ENCODE measurements at places on chromosomes 4 and X.

GRCh38 chr4:118950224-118950623, 61.6 kb downstream of the SYNPO2 start:
- H3K27ac ChIP-seq: no peak overlapping the region

DNA sequence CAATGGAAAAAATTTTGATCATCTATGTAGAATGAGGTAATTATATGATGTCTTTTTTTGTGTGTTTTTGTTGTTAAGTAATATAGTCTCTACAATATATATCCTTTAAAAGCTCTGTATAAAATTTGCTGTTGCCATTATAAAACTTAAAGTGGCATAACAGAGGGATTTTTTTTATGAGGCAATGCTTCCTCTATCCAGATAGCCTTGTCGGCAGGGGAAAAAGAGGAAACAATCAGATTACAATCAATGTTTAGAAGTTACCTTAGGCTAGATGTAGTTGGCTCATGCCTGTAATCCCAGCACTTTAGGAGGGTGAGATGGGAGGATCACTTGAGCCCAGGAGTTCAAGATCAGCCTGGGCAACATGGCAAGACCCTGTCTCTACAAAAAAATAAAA, 86.8 kb downstream of the DIAPH2 start:
- no peak for DNase-seq
- no peak overlapping the region for H3K4me3 ChIP-seq
- no peaks in the 10 kb centered on the region for H3K36me3 ChIP-seq
- H3K27me3 ChIP-seq: no peaks in the 10 kb centered on the region
- no peaks in the 10 kb centered on the region for H3K4me1 ChIP-seq

DNA sequence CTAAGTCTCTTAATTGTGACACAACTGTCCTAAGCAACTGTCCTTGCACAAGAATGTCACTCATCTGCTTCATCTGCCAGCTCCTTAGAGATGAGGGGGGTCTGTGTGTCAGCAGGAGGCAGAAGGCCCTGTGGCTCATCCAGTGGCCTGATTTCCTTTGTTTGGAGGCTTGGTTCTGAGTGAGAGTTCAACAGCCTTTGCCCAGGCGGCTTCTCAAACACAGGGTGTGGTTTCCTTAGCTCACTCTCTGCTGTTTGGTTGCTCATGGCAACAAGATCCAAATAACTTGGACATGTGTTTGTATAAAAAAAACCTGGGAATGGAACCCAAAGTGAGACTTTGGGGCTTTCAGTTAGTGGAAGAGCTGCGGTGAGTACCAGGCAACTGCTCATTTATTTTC, 46.6 kb downstream of the MAP7D3 start:
- H3K27me3 ChIP-seq: no peaks in the 10 kb centered on the region
- no peak overlapping the region for H3K4me3 ChIP-seq
- DNase-seq: no peak
- peaks cover 4% of the 10 kb centered on the region for H3K4me1 ChIP-seq
- H3K27ac ChIP-seq: no peak overlapping the region
- peaks cover 3% of the 10 kb centered on the region for H3K36me3 ChIP-seq

- H3K4me3 ChIP-seq: no peak overlapping the region
- no peaks in the 10 kb centered on the region for H3K36me3 ChIP-seq
- H3K4me1 ChIP-seq: no peaks in the 10 kb centered on the region
- DNase-seq: no peak
- no peak overlapping the region for H3K27ac ChIP-seq
Observed at GRCh38 chr4:7638984-7639789, 204.5 kb upstream of the PSAPL1 start.

DNA sequence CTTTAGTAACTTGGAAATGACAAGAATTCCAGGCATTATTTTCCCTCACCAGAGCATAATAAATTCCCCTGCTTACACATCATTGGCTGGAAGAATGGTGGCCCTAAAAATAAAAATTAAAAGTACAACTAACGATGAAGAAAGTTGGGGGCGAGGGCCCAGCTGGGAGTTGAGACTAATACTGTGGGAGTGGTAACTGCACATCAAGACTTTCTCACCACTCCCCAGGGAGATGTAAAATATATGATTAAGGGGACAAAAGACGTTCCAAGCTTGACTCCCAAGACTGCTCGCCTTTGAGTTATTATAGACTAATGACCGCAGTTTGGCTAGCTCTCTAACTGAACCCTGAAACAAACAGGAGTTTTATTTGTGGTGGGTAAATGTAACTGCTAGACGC, 30.0 kb downstream of the SMIM31 start:
- no peaks in the 10 kb centered on the region for H3K27me3 ChIP-seq
- H3K27ac ChIP-seq: no peak overlapping the region
- DNase-seq: no peak
- no peak overlapping the region for H3K4me3 ChIP-seq
- H3K4me1 ChIP-seq: no peaks in the 10 kb centered on the region
- H3K36me3 ChIP-seq: no peaks in the 10 kb centered on the region

- no peaks in the 10 kb centered on the region for H3K27me3 ChIP-seq
- H3K36me3 ChIP-seq: no peaks in the 10 kb centered on the region
- peaks cover 11% of the 10 kb centered on the region for H3K4me1 ChIP-seq
- H3K27ac ChIP-seq: peak overlapping the region; percentile 79
Observed at GRCh38 chr4:159103384-159103990, 608 bp downstream of the RAPGEF2 start.

DNA sequence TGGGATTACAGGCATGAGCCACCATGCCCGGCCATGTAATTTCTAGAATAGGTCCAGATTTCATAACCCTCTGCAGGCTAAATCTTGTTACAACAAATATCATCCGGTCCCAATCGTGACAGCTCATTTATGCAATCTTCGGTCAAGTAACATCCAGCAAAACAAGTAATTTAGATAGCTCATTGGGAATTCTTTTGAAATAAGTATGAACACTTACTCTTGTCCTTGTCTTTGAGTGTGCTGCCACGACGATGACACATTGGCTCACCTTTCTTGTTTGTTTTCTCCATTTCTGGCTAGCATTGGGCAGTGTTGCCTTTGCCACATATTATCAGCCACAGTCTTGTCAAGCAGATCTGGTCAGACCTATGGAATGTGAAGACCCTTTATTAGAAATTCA, 92.0 kb downstream of the PHEX start:
- no peak for DNase-seq
- peaks cover 14% of the 10 kb centered on the region for H3K4me1 ChIP-seq
- no peaks in the 10 kb centered on the region for H3K36me3 ChIP-seq

DNA sequence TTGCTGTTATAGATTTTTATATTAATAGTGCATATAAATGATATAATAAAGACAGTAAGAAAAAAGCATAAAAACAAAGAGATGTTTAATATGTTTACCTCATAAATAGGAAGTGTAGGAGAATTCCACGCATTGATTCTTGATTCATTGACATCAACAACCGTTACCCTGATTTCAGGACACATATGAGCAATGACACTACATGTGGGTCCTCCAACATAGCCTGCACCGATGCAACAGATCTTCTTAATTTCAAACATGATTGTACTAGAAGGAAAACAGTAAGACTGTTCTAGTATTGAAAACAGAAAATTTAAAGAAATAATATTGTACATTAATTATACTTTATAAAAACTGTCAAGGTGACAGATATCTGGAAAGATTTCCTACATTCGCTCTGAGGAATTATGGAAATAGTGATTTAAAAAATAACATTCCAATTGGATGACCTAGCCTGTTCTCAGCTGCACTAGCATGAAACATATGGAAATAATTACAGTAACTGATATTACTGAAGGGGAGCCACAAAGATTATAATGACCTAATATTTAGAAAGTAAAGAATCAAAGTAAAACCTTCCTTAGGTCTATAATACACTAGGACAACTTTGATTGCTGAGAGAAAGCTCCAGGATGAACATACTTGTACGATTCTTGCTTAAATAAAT, 5.9 kb downstream of the UGDH start:
- H3K4me1 ChIP-seq: no peaks in the 10 kb centered on the region
- peaks cover 10% of the 10 kb centered on the region for H3K36me3 ChIP-seq
- no peak overlapping the region for H3K4me3 ChIP-seq
- no peaks in the 10 kb centered on the region for H3K27me3 ChIP-seq

- H3K4me3 ChIP-seq: no peak overlapping the region
- H3K27ac ChIP-seq: peak overlapping the region; percentile 31
- no peak for DNase-seq
- no peaks in the 10 kb centered on the region for H3K36me3 ChIP-seq
- H3K4me1 ChIP-seq: no peaks in the 10 kb centered on the region
Observed at GRCh38 chr4:132865922-132866321, 283.2 kb upstream of the PCDH10 start.

DNA sequence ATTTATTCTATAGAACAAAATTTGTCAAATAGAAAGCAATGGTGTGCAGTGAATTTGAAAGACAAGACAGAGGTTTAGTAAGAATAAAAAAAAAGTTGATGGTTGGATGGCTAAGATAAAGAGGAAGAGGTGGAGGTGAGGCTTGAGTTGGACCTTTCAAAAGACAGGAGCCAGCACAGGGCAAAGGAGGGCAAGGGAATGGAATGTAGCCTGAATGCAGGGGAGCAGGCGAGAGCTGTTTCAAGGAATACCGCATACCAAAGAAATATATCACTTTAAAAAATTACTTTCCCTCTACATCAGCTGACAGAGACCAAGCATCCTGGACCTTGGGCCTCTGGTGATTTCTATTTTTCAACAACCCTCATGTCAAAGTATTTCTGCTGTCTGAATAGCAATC, 38.0 kb upstream of the CXXC4 start:
- H3K27me3 ChIP-seq: no peaks in the 10 kb centered on the region
- H3K36me3 ChIP-seq: no peaks in the 10 kb centered on the region
- no peak overlapping the region for H3K27ac ChIP-seq
- H3K4me1 ChIP-seq: no peaks in the 10 kb centered on the region
- no peak for DNase-seq

DNA sequence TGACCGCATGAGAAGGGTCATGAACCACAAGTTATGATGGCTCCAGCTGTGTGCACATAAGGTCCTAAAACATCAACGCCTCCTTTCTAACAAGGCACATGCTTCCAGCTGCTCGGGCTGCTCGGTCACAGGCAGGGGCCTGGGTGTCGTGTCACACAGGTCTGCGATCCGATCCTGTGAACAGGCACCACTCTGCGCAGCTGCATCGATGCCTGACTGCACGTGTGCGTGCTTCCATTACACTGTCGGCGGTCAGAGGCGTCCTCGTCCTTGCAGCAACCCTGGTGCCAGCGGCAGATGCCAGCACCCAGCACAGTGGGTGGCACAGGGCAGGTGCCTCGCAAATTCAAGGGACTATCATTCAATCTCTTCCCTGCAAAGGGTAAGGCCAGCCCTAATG, 23.9 kb downstream of the ZFYVE28 start:
- no peaks in the 10 kb centered on the region for H3K36me3 ChIP-seq
- no peak for DNase-seq
- H3K4me3 ChIP-seq: no peak overlapping the region
- no peaks in the 10 kb centered on the region for H3K4me1 ChIP-seq

GRCh38 chr4:66443008-66443407, 772.7 kb upstream of the EPHA5 start:
- no peak overlapping the region for H3K27ac ChIP-seq
- H3K27me3 ChIP-seq: no peaks in the 10 kb centered on the region
- DNase-seq: no peak
- H3K4me1 ChIP-seq: no peaks in the 10 kb centered on the region

- no peaks in the 10 kb centered on the region for H3K27me3 ChIP-seq
- peaks cover 9% of the 10 kb centered on the region for H3K4me1 ChIP-seq
- peak overlapping the region; percentile 57 for H3K27ac ChIP-seq
- H3K4me3 ChIP-seq: no peak overlapping the region
- DNase-seq: peak; percentile 28
- H3K36me3 ChIP-seq: peaks cover 45% of the 10 kb centered on the region
Observed at GRCh38 chr4:82848706-82849105, 42.2 kb downstream of the SEC31A start.

- no peaks in the 10 kb centered on the region for H3K36me3 ChIP-seq
- no peak for DNase-seq
- peak overlapping the region; percentile 59 for H3K27ac ChIP-seq
- H3K27me3 ChIP-seq: no peaks in the 10 kb centered on the region
- H3K4me3 ChIP-seq: peak overlapping the region; percentile 29
Observed at GRCh38 chr4:30801876-30802275, 81.7 kb downstream of the PCDH7 start.

DNA sequence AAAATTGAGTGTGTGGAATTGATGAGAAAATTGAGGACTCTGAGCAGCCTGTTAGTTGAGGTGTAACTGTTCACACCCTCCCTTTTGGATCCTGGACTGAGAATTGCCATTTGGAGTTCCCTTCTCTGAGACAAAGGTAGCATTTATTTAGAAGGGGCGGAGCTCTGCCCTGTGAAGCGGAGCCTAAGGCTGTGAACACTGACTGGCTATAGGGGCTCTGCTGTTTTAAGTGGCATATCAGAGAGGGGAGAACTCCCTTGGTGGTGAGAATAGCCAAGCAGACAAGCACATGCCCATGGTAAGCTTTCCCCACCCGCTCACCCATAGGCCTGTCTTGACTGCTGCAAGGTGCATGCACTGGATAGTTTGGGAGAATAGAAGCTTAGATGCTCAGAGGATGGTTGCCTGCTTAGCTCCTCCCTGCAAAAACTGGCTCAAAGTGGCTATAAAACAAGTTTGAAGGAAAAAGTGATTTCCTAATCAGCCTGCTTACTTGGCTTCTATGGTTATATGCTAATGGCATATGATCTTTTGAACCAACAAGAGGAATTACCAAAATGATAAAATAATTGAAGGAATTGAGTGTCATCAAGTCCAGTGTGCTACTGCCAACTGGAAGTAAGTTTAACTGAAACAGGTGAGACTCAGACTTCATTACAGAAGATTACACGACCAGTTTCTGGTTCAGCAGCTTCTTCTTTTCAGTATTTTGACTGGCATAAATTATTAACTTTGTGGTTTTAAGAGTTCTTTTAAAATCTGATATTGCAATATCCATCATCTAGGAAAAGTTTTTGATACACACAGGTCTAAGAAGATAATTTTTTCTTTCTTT, 108.4 kb downstream of the AFF1 start:
- no peak for DNase-seq
- no peak overlapping the region for H3K4me3 ChIP-seq
- no peaks in the 10 kb centered on the region for H3K27me3 ChIP-seq
- H3K36me3 ChIP-seq: peaks cover 12% of the 10 kb centered on the region
- H3K4me1 ChIP-seq: peaks cover 22% of the 10 kb centered on the region

DNA sequence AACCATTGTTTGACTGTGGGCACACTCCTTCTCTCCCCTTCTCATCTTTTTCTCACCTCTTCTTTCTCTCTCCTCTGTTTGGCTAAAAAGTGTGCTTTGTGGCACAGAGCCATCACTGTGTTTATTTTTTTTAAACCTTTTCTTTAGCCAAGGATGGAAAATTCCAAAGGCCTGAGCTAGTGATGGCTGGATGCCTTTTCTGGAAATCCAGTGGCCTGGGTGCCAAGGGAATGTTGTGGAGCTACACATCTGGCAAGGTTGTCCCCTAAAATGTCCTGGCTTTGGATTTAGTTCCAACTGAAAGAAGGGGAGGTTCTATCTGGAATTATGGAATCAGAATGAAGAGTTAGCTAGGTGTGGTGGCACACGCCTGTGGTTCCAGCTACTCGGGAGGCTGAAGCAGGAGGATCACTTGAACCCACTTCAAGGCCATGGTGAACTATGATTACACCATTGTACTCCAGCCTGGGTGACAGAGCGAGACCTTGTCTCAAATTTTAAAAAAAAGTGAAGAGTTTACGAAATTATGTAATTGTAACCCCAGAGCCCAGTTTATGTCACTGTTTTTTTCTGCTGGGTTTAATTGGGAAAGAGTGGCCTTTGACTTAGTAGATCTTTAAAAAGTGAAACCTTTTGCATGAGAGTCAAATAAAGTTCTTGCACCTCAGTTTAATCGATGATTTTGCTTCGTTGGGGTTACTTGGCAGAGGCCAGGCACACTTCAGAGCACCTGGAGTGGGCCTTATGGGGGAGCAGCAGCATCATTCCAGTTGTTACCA, 17.7 kb downstream of the DOCK11 start:
- no peaks in the 10 kb centered on the region for H3K27me3 ChIP-seq
- H3K4me3 ChIP-seq: no peak overlapping the region
- DNase-seq: no peak
- no peaks in the 10 kb centered on the region for H3K4me1 ChIP-seq
- no peaks in the 10 kb centered on the region for H3K36me3 ChIP-seq
